Activated CD4-positive, alpha-beta T cell treated with anti-CD3 and anti-CD28 coated beads for 36 hours (primary cell): ENCODE measurements at places on chromosomes 7 and 10.

- H3K36me3 ChIP-seq: no peaks in the 10 kb centered on the region
- no peaks in the 10 kb centered on the region for H3K4me1 ChIP-seq
- H3K27me3 ChIP-seq: no peaks in the 10 kb centered on the region
- DNase-seq: no peak
Measured at GRCh38 chr7:64869912-64870562, 33.0 kb upstream of the ZNF273 start.

DNA sequence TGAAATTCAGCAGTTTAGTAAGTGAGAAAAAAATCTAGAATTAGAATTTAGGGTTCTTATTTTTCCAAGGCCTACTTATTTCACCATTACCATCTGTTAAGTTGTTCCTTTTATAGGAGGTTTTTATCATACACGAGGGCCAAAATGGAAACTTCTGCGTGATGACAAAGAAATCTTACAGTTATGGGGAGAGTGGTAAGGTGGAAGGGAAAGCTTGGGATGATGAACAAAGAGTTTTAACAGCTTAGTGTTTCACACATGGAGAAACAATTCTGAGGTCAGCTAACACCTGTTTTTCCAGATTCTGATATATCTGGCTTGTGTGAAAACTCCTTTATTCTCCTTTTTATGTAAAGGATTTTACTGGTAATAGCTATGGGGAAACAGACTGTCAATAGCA is 49.8 kb upstream of the SEMA3C start:
- no peaks in the 10 kb centered on the region for H3K36me3 ChIP-seq
- H3K4me3 ChIP-seq: no peak overlapping the region
- DNase-seq: no peak

GRCh38 chr7:47600199-47601118 is 18.5 kb upstream of the TNS3 start:
- no peaks in the 10 kb centered on the region for H3K36me3 ChIP-seq
- H3K27me3 ChIP-seq: peaks cover 8% of the 10 kb centered on the region
- no peak overlapping the region for H3K27ac ChIP-seq
- DNase-seq: no peak
- no peaks in the 10 kb centered on the region for H3K4me1 ChIP-seq

DNA sequence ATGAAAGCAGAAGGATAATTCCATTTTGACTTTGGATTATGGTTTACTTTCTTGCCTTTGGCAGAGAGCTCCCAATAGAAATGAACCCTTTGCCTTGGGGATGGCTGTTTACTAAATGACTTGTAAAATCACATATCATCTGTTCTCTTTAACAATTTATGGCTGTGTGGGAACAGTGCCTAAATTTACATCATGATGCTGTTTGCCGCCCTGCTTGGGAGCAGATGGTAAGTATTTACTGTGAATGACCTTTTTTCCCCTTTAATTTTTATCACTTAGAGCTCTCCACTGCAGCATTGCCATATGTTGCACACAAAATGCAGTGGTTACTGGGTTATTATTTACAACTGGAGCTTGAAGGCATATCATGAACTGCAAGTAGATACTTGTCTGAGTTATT is 13.4 kb downstream of the HEPACAM2 start:
- DNase-seq: no peak
- no peak overlapping the region for H3K27ac ChIP-seq
- H3K4me1 ChIP-seq: no peaks in the 10 kb centered on the region
- H3K4me3 ChIP-seq: no peak overlapping the region
- no peaks in the 10 kb centered on the region for H3K36me3 ChIP-seq

DNA sequence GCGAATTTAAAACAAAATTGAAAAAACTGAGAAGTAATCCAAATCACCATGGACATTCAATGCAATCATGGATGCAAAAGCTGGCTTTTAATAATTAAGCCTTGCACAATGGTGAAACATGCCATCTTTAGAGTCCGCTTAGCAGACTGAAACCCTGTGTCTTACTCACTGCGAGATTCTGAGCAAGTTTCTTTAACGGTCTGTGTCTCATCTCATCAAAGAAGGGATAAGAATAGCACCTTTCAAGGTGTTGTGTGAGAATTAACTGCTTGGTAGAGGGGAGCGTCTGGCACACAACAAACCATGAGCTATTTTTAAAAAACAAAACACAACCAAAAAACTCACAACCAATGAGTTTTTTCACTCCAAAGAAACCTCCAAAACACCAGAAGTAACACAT is 21.4 kb downstream of the ACBD7 start:
- H3K27ac ChIP-seq: no peak overlapping the region
- no peaks in the 10 kb centered on the region for H3K4me1 ChIP-seq
- DNase-seq: no peak
- H3K27me3 ChIP-seq: no peaks in the 10 kb centered on the region

- H3K4me3 ChIP-seq: no peak overlapping the region
- H3K4me1 ChIP-seq: no peaks in the 10 kb centered on the region
- DNase-seq: no peak
- H3K27me3 ChIP-seq: no peaks in the 10 kb centered on the region
Measured at GRCh38 chr10:58373442-58373827, 11.8 kb upstream of the TFAM start.

GRCh38 chr10:26755443-26755903 is 58.0 kb downstream of the PDSS1 start:
- DNase-seq: no peak
- H3K4me3 ChIP-seq: no peak overlapping the region
- peaks cover 5% of the 10 kb centered on the region for H3K4me1 ChIP-seq

DNA sequence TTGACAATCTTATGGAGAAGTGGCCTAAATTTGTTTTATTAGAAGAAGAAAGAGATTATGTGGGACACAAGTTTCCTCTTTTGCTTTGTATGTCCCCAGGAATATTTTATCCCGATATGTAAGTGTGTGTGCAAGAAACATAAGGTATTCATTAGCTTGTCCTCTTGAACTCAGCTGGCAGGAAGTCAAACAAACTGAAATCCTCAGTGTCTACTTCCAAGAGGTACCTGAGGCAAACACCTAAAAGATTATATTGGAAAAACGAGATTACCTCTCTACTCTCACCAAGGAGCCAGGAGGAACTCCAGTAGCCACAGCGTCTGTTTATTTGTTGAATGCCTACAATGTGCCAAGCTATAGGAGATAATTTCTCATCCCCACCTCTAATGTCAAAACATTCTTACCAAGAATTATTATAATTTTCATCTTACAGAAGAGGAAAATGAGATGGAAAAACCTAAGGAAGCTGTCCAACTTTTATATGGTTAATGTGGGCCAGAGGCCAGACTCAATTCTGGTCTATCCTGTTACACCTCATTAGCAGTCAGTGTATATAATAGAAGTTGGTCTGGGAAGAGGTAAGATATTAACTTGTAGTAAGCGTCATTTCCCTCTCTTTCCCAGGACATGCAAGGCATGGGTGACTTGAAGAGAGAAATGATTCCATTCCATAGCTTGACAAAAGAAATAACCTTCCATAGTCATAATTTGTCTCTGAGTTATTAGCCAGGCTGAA is 692.7 kb downstream of the MAGI2 start:
- DNase-seq: no peak
- H3K4me3 ChIP-seq: no peak overlapping the region
- no peaks in the 10 kb centered on the region for H3K36me3 ChIP-seq
- no peaks in the 10 kb centered on the region for H3K4me1 ChIP-seq

DNA sequence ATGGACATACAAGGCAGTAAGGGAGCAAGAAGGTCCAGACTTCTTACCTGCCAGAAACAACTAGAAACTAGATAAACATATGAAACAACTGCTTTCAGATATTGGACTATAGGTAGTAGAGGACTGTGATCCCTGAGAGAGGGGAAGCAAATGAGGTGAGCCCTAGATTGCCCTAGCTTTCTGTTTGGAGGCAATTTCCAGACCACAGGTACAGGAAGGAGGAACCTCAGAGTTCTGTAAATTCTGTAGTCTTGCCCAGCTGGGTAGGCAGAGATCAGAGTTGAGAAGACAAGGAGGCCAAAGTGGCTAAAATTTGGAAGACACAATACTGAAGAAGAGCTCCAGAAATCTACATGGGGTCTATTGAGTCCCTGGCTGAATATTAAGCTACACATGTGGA is 21.0 kb downstream of the CDK6 start:
- H3K4me3 ChIP-seq: no peak overlapping the region
- H3K27ac ChIP-seq: peak overlapping the region; percentile 70
- no peak for DNase-seq
- peaks cover 63% of the 10 kb centered on the region for H3K36me3 ChIP-seq

- peaks cover 1% of the 10 kb centered on the region for H3K27me3 ChIP-seq
- DNase-seq: no peak
- H3K4me3 ChIP-seq: no peak overlapping the region
- peaks cover 8% of the 10 kb centered on the region for H3K4me1 ChIP-seq
- H3K36me3 ChIP-seq: no peaks in the 10 kb centered on the region
Measured at GRCh38 chr7:156017916-156018700, 205.8 kb upstream of the SHH start.
